Karpas-422 (cell line): ENCODE measurements at places on chromosomes 2 and 18. TPM values are rescaled to one million over a fixed set of nuclear protein-coding genes. Genes with fewer than 3 reads are reported as not detected.

LOXL3 gene
- 0.15 and 1.3 TPM in 2 replicates for total RNA-seq

ABCG5 gene
- total RNA-seq, result not detected in 2 replicates

PPP1R1C gene
- total RNA-seq, result not detected in 2 replicates

COL6A3 gene
- total RNA-seq, result 0.07 TPM in 1 of 2 replicates, not detected in the other

CXCR1 gene
- not detected in 2 replicates for total RNA-seq

CREG2 gene
- not detected in 2 replicates for total RNA-seq

SH3RF3 gene
- total RNA-seq, result 0.11 and 0.34 TPM in 2 replicates

BOK gene
- not detected in 2 replicates for total RNA-seq

POLR1A gene
- total RNA-seq, result 19.4 and 21.3 TPM in 2 replicates

ROCK1 gene
- total RNA-seq, result 41.2 and 47.0 TPM in 2 replicates

RSAD2 gene
- total RNA-seq, result 2.7 and 12.4 TPM in 2 replicates

TMEM178A gene
- not detected in 2 replicates for total RNA-seq

ZNF532 gene
- 20.3 and 34.9 TPM in 2 replicates for total RNA-seq

TTN gene
- under 0.01 TPM in 2 replicates for total RNA-seq

CHAC2 gene
- total RNA-seq, result 9.8 and 21.3 TPM in 2 replicates

SGO2 gene
- 14.3 and 32.3 TPM in 2 replicates for total RNA-seq
